Suprapubic skin (tissue), 4 donors: ENCODE measurements at places on chromosomes 13 and 19.

GRCh38 chr13:65456150-65456912, 1773.8 kb downstream of the PCDH9 start:
- no peak for DNase-seq

DNA sequence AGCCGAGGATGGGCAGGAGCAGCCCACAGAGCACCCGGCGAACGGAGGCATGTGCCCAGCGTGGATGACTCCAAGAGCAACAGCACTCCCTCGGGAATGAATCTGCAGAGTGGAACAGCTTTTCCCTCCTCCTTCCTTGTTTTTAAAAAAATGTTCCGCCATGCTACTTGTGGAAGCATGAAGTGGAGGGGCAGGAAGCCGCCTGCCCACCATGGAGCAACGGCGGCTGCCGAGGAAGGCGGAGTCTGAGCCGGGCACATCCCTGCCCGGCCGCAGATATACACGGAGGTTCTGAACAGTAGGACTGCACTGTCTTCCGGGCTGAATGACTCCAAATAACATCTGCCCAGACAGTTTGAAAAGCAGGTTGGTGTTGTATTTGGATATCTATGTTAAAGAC, 65.2 kb downstream of the SOX1 start:
- DNase-seq = no peak

DNA sequence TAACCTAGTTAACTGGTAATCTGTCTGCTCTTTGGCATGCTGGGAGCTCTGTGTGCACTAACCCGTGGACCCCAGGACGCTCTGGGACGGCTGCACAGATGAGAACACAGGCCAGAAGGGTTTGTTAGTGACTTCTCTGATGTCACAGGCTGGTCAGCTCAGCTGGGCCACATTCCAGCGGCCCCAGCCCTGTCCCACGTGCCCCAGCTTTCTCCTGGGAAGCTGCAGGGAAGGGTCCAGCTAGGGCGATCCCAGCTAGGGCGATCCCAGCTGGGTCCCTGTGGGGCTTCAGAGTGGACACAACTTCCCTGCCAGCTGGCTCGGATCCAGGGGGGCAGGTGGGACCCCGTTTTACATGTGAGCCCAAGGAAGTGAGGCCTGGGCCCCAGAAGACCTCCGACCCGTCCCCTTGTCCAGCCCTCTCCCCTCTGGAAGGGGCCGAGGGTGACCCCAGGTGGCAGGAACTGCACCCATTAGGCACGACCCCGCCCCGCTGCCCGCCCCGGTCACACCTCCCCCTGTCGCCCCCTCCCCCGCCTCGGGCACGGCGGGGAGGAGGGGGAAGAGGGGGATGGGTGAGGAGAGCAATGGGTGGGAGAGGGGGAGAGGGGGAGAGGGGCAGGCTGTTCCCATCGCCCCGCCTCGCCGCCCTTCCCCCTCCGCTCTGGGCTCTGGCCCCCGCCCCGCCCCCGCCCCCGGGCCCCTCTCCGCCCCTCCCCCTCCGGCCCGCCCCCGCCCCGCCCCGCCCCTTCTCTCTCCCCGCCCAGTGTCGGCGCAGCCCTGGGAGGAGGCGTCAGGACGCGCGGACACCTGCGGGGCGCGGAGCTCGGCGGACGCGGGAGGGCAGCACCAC, 75.2 kb upstream of the MCF2L start:
- no peak for DNase-seq

- DNase-seq = no peak
Observed at GRCh38 chr19:15584095-15584494, 30.9 kb upstream of the CYP4F8 start.

GRCh38 chr13:25375727-25376358, 4.1 kb downstream of the ATP8A2 start:
- DNase-seq = no peak

- DNase-seq = no peak
Observed at GRCh38 chr13:26976313-26976712, 195.3 kb downstream of the USP12 start.

- DNase-seq = no peak
Observed at GRCh38 chr19:38429055-38429810, 3.2 kb upstream of the RASGRP4 start.

- no peak for DNase-seq
Observed at GRCh38 chr19:29171525-29171924, 41.4 kb downstream of the UQCRFS1 start.

GRCh38 chr13:62087124-62087523, 671.5 kb upstream of the PCDH20 start:
- DNase-seq = no peak

DNA sequence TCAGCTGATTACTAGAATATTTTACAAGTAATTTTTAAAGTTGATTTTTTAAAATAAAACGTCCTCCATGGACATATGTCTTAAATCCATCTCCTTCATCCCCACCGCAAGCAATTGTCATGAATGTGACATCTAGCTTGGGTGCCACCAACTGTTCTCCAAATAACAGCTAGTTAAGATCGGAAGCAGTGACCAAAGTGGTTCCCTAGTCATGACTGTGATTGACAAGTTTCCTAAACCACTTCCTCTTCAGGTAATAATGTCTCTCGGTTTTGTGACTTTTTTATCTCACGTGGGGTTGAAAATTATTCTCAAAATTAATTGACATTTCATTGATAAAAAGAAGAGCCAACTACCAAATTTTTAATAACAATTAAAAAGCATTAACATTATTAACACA, 135.3 kb upstream of the MIR17HG start:
- DNase-seq = no peak

- DNase-seq = no peak
Observed at GRCh38 chr13:94710065-94710781, 2.1 kb downstream of the SOX21 start.

GRCh38 chr13:47588676-47589075, 412.4 kb downstream of the SUCLA2 start:
- no peak for DNase-seq
